Posterior vena cava (tissue), 2 donors: ENCODE measurements at places on chromosomes 7 and 10. TPM values are rescaled to one million over a fixed set of nuclear protein-coding genes. Genes with fewer than 3 reads are reported as not detected.
A peak's percentile ranks its signal among the peaks of the same experiment; 100 is the strongest.

The TCERG1L gene
- not detected for total RNA-seq

DNA sequence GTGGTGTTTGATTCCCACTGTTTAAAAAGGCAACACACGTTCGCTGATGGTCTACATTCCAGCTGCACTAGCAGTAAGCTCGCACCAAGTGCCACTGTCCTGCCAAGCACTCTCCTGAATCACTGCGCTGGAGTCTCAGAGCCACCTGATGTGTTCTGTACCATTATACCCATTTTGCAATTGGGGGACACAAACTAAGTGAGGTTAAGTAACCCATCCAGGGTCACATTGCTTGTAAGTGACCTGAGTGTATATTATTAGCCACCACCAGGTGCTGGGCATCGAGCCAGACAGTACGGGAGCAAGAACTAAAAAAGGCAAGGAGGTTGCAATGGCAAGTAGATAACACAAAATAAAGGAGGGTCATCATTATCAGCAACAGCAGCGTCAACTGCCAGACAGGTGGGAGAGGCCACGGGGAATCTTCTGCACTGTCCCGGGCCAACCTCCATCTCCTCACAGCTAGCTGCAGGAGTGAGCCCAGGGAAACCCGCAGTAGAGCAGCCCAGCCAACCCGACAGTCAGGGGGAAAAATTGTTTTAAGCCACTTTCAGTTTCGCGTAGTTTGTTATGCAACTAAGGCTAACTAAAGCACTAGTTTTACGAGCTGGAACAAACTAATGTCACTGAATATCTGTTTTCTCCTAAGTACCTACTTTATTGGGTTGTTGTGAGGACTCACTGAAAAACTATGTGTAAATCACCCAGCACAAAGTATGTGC, 712 bp upstream of the CPVL start:
- DNase-seq: no peak

GRCh38 chr7:154777023-154777422, 225.9 kb downstream of the PAXIP1 start:
- DNase-seq: no peak

DNA sequence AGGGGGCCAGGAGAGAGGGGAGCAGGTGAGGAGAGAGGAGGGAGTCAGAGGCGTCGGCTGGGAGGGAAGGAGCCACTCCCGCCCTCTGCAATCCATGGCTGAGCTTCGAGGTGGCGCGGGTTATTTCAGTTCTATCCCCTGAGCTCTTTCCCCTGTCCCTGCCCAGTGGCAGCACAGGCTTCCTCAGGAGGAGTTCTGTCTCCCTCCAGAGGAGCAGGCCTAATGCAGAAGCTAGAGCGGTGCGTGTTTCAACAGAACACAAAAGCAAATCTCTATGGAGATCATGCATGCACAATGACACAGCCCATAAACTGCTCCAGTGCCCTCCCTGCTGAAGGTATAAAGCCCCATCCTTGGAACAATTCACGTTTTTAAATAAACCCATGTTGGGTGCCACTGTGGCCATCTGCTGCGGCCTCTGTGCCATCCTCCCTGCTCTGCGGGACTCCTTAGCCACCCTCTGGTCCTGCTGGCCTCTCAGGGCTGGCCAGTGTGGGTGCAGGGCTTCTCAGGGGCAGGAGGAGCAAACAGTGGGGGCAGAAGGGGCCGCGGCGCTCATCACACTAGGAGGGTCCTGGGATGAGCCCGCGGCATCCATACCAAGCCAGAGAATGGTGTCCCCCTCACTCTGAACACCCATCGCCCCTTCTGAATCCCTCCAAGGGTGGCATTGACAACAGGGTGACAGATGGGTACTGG, 192.6 kb upstream of the LYZL2 start:
- DNase-seq: no peak

The PHKG1 gene
- total RNA-seq: 3.8 TPM

GRCh38 chr10:21497177-21497807, 28.2 kb downstream of the SKIDA1 start:
- DNase-seq: peak; percentile 96
